AG10803 (cell line): ENCODE measurements at places on chromosomes 5 and 9.

- DNase-seq: no peak
Measured at GRCh38 chr9:94817291-94818177, 91.0 kb downstream of the AOPEP start.

DNA sequence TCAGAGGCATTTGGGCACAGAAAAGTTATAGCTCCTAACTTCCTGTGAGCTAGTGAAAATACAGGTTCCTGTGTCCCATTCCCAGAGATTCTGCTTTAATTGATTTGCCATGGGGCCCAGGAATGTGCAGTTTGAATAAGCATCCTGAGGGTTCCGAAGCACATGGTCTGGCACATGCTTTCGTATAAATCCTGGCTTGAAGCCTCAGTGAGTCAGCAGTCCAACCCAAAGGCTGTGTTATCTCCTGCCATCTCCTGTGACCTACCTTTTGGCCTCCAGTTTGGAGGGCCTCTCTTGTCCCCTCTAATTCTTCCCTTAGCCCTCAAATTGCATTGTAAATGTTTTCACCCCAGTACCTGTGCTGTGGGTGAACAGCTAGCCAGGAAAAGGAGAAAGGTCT lies 183.8 kb downstream of the NR3C1 start:
- peak; percentile 46 for DNase-seq

DNA sequence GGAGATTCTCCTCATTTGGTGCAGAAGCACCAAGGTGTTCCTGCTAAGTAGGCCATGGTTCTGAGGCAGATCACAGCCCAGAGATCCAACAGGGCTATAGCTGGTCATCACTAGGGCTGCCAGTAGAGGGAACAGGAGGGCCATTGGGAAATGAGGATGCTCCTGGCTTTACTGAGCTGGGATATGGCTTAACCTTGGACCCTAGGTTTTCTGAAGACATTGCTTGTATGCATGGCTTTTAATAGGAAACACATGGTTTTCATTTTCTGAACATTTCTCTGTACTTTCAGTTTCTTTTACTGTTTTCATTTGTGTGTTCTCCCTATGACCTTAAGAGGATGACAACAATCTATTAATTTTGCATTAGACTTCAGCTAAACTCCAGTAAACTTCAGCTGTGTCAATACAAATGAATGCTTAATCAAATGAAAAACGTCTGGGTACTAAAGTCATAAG lies at the start of gene IFNW1:
IFNW1 (minus strand) TSS at position 406 of the 456 bp plus-strand sequence; CDS start at position 144, 262 bp downstream.
- DNase-seq: no peak

DNA sequence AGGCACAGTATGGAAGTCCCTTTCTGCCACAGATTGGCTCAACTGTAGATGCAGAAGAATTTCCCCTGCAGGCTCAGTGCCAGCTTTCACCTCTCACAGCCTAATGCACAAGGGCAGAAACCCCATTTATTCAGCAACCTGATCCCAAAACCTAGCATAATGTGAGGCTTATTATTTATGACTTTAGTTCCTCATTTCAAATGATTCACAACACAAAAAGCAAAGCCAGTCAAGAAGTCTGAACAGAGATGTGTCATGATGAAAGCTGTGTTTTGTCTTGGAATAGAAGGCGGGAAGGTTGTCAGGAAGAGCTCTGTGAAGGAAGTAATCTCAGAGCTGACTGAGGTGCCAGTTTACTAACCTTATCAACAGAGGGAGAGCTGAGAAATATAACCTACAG lies 369.7 kb downstream of the LRRC70 start:
- no peak for DNase-seq

DNA sequence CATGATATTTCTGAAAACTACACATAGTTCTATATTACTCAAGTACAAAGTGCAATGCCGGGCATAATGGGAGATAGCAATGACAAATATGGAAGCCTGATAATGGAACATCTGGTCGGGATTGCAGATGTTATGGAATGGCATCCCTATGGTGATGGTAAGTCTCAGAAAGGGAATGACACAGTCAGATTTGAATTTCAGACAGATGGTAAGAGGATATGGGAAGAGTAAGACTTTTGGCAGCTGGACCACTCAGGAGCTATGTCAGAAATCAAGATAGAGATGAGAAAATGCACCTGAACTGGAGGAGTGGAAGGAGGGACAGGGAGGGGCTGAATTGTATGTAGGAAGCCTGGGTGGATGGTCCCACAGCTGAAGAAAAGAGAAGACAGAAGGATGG lies 200.0 kb downstream of the DTWD2 start:
- no peak for DNase-seq

DNA sequence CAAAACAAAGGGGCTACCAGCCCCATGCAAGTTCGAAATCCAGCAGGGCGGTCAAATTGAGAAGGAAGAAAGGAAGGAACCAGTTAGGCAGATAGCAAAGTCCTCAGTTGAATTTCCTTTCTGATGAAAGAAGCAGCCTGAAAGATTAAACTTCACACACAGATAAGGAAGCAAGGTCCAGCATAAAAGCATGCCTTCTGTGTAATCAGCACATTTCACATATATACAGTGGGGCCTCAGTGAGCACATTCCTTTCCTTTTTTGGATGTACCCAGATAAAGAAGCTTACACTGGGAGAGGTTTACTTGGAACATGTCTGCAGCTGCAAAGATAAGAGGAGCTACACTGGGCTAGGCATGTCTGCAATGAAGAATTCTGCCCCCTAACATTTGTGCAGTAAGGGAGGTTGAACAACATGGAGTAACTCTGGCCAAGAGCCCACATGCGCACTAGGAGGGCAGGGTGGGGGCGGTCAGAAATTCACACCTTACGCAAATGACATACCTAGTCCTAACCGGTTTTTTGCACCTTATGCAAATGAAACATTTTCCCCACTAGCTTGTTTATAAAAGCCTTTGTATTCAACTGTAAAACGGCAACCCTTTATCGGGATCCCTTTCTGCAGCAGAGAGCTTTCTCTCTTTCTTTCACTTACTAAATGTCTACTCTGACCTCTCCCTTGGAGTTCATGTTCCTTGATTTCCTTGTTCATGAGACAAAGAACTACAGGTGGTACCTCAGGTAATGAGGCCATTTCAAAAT lies 149.7 kb upstream of the FBXL17 start:
- no peak for DNase-seq

- DNase-seq: no peak
Measured at GRCh38 chr9:36113999-36114398, 22.5 kb upstream of the GLIPR2 start.

- peak; percentile 6 for DNase-seq
Measured at GRCh38 chr9:104025945-104026344, 68.2 kb upstream of the SMC2 start.

DNA sequence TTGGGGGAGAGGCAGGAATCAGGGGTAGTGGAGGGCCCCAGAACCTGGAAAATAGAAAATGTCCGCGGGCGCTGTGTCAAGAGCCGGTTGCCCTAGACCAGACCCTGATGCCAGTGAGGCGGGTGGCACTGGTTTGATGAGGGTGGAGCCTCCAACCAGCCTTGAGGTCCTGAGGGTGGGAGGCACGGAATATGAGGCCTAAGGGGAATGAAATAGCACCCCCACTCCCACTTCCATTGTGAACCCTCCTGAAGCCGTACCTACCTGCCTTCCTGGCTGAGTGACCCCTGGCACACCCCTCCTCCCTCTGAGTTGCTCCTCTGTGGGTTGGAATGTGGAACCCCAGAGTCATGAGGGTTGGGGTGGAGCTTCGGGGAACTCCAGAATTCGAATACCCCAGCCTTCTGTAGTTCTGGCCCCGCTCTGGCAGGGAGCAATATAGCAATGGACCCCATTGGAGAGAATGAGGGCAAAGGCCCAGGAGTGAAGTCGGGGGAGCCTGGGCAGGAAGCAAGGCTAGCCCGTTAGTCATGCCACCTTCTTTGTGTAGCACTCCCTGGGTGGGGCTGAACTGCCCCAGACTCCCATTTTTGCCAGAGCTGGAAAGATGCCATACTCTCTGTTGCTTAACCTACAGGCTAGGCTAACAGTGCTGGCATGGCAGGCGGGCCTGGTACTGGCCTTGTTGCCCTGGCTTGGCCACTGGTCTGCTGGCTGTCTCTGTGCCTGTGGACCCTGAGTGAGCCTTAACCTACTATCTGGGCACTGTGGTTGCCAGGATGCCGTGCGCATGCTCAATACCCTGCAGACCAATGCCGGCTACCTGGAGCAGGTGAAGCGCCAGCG lies 1.0 kb downstream of the FPGS start:
- peak; percentile 58 for DNase-seq

- DNase-seq: no peak
Measured at GRCh38 chr5:148735301-148735835, 81.0 kb upstream of the HTR4 start.

- DNase-seq: peak; percentile 12
Measured at GRCh38 chr5:145178641-145179523, 656.3 kb downstream of the PRELID2 start.
